Tongue (tissue), 3 donors: ENCODE measurements at places on chromosomes 6 and 20. TPM values are rescaled to one million over a fixed set of nuclear protein-coding genes. Genes with fewer than 3 reads are reported as not detected.

Gene INSM1
- total RNA-seq: not detected

GRCh38 chr6:34381081-34381480 is 11.4 kb downstream of the NUDT3 start:
- no peak for DNase-seq

- peak; percentile 38 for DNase-seq
Measured at GRCh38 chr6:143179901-143180612, 119.4 kb downstream of the AIG1 start.

- no peak for DNase-seq
Measured at GRCh38 chr6:148263010-148263409, 79.6 kb upstream of the SASH1 start.

Gene NKAPL
- total RNA-seq: 0.62 TPM

Gene SPATS1
- not detected for total RNA-seq

- DNase-seq: no peak
Measured at GRCh38 chr6:13988049-13988738, 63.4 kb downstream of the RNF182 start.

DNA sequence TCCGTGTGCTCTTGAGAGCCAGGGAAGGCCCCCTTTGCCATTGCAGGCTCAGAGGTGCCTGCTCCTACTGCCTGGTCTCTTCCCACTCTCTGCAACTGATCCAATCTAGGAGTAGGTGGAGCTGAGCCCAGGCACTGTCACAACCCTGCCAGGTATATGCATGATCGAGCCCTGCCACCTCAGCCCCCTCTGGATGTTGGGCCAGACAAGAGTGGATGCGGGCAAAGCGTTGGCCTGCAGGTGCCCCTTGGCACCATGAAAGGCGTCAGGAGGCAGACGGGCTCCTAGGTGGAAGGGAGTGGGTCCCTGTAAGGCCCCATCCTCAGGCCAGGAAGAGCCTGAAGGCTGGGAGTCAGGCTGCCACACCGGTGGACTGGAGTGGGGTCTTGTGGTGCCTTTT is 5.9 kb upstream of the OR14J1 start:
- no peak for DNase-seq

DNA sequence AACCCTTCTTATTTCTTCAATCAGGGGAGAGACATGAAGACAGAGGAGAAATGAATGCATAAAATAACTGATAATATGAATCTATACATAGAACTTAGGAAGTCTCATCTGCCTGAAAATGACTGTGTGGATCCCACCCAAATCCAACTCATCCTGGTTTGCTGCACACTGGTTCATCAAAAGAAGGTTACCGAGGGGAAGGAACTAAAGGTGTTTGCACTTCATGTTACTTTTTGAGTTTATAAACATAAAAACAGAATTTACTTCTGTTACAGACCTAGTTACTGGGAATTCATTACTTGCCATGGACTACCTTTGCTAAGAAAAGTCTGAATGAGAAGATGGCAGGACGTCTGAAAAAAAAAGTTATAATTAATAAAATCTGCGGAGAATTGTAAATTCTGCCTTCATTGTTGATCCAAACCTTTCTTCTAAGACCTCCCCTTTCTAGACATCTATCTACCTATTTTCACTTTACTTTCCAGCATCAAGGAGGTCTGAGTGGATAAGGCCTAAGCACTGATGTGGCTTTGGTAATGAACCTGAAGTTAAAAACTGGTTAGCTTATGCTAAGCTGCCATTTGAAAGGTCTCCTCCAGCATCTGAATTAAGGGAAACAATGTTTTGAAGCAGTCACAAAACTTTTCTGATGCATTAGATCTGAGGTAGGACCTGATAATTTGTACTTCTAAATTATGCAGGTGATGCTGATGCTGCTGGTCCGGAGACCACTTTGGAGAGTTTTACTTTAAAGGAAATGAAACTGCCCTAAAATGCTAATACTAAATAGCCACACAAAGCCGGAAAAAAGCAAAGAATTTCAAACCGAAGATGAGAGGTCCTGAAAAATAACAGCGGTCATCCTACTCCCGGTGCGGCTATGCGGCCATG is 84.0 kb downstream of the HFE start:
- no peak for DNase-seq

Gene MCCD1
- not detected for total RNA-seq

- DNase-seq: peak; percentile 94
Measured at GRCh38 chr6:75601304-75602245, at the start of gene SENP6. SENP6 (plus strand) TSS chr6:75601880; CDS start chr6:75602525, 645 bp downstream.
